CD4-positive, CD25-positive, alpha-beta regulatory T cell (primary cell): ENCODE measurements at places on chromosomes 4 and X.

DNA sequence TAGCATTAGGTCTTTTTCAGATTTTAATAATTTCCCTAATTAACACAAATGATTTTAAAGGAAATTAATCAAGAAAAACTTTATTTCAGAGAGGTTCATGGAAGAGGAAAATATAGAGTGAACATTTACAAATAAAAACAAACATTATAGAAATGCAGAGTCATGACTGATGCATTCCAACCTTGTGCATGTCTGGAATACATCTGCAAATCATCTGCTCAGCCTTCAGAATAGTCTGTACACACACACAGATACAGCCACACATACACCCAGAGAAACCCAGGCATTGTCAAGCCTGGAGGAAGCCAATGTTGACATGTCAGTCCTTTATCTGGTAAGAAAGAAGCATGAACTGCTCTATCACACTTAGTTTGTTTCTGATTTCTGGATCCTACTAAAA is 61.3 kb upstream of the NFKB1 start:
- no peak for DNase-seq

DNA sequence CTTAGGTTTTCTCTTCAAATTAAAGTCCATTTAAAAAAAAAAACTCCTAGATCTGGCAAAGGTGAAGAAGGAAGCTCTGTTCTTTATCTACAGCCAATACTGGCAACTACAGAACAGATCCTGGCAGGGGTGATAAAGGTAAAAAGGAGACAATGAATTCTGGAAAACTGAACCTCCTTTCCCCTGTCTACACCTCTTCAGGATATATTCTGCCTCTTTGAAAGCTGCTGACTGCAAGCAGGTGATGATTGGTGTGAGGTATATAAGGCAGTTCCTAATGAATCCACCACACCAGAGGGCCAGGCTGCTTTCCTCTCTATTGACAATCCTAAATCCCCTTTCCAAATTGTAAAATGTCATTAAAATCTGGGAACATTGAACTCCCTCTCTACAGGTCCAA is 370.1 kb downstream of the PPP3CA start:
- DNase-seq = no peak

DNA sequence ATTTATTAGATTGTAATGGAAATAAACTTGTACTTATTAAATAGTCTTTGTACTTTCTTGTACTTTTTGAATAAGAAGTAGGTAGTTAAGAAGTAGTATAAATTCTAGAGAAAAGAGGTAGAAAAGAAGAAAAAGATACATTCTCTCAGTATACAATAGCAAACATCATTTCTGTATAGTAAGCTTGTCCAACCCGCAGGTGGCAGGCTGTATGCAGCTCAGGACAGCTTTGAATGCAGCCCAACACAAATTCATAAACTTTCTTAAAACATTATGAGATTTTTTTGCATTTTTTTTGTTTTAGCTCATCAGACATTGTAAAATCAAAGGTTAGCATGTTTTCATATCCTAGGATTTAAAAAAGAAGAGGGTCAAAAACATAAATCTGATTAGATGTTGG is 441.6 kb downstream of the DTHD1 start:
- DNase-seq = no peak

- DNase-seq = no peak
Measured at GRCh38 chr4:133189147-133189517, 40.0 kb downstream of the PCDH10 start.

DNA sequence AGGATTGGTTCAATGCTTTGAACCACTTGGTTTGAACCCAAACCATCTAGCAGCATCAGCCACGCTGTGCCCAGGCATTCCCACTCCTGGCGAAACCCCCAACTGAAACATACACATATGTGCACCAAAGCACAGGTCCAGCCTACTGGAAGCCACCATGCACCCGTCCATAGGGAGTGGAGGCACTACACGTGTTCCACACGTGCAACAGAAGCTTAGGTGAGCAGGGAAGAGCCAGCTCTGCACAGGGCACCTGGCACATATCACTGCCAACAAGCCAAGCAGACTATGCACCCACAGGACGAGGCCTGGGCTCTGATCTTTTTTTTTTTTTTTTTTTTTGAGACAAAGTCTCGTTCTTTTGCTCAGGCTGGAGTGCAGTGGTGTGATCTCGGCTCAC is 66.3 kb upstream of the GPR78 start:
- no peak for DNase-seq

- DNase-seq = no peak
Measured at GRCh38 chrX:28960063-28960462, 372.8 kb downstream of the IL1RAPL1 start.

GRCh38 chr4:182530451-182530850 is 287.2 kb downstream of the TENM3 start:
- no peak for DNase-seq

GRCh38 chrX:94057385-94057784 is 383.4 kb downstream of the FAM133A start:
- no peak for DNase-seq

GRCh38 chr4:126558596-126558995 is 1074.2 kb upstream of the INTU start:
- DNase-seq = no peak

DNA sequence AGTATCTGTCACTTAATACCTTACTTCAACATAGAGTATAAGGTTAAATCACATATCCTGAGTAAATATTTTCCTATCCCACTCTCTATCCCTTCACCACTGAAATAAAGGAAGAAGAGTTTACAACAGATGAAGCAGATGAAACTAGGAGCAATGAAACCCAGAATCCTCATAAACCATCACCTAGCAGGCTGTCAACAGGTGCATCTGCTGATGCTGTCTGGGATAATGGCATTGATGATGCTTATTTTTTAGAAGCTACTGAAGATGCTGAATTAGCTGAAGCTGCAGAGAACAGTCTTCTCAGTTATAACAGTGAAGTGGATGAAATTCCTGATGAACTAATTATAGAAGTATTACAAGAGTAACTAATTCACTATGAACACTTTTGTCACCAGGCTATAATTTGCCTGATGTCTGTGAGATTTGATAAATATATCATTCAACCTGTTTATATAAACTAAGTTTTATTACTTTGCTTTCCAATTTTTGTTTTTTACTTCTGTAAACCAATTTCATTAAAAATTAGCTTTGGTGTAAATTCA is 39.4 kb downstream of the CENPU start:
- DNase-seq = no peak

- DNase-seq = no peak
Measured at GRCh38 chr4:86640469-86640868, 46.4 kb downstream of the PTPN13 start.

DNA sequence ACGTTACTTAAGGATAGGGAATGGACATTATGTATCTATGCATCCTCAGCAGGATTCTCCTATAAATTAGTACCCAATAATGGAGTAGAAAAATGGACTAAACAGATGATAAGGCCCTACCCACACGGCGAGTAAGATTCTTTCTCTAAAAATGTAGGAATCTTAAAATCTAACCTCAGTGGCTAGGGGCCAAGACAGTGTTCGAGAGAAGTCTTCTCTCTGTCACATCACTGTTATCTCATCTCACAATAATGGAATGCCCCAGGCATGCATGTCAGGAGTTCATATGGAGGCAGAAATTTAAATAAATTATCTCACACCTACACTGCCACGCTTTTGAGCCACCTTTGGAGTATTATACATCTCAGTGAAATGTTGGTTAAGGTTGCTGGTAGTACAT is 132.9 kb downstream of the LDB2 start:
- no peak for DNase-seq

DNA sequence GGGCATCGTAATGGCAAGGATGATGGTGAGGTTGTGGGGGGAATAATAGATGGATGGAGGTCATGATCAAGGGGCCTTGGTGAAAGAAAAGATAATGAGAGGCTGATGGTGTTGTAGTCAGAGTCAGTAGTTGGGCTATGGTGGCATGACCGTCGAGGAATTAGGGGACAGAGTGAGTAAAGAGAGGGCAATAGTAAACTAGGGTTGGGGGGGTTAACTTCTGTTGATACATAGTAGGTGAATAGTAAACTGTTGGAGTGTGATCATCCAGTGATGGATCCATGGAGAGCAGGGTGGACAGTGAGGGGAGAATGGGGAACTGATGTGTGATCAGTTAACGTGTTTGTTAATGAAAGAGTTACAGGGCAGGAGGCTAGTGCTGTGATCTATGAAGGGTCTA is 920 bp downstream of the FTSJ1 start:
- DNase-seq = no peak

GRCh38 chrX:125004799-125005198 is 314.9 kb upstream of the TEX13C start:
- no peak for DNase-seq

GRCh38 chr4:158785718-158786117 is 16.9 kb downstream of the FNIP2 start:
- DNase-seq = no peak

GRCh38 chr4:8287343-8288280 is 18.1 kb downstream of the HTRA3 start:
- no peak for DNase-seq

- no peak for DNase-seq
Measured at GRCh38 chr4:4388836-4389575, 2.1 kb downstream of the NSG1 start.

DNA sequence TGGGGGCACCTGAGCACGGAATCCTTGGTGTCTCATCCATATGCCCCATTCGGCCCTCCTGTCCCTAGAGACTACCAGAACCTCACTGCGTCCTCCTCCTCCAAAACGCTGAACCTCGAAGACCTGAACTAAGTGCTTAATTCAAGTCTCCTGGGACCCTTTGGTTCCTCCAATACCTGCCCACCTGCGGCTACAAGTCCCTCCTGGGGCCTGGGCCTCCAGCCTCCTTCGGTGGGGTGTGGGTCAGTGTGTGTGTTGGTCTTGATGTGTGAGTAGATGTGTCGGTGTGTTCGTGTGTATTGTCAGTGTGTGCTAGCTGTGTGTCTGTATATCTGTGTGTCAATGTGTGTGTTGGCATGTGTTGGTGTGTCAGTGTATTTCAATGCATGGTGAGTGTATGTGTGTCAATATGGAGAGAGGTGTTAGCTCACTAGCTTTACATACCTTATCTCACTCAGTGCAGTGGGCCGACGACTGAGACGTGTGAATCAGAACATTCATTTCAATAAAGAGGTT is 2.6 kb upstream of the SEPTIN6 start:
- no peak for DNase-seq

DNA sequence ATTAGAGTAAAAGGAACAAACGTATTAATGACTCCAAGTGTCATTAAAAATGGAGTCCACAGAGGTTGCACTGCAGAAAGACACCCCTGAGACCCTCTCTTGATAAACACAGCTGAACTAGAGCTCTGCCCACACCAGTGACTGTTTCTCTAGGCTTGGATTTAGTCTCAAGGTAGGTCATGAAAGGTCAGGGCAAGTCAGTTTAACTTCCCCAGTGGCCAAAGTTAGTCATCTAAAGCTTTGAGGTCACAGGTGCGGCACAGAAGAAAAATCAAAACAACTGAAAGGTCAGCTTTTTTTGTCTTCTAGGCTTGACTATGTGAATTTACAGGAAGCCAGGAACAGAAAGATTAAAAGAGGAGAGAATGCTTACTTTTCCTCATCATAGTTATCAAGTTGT is 749.6 kb downstream of the RAB28 start:
- no peak for DNase-seq

- DNase-seq = no peak
Measured at GRCh38 chr4:141643557-141643956, 7.2 kb downstream of the IL15 start.

DNA sequence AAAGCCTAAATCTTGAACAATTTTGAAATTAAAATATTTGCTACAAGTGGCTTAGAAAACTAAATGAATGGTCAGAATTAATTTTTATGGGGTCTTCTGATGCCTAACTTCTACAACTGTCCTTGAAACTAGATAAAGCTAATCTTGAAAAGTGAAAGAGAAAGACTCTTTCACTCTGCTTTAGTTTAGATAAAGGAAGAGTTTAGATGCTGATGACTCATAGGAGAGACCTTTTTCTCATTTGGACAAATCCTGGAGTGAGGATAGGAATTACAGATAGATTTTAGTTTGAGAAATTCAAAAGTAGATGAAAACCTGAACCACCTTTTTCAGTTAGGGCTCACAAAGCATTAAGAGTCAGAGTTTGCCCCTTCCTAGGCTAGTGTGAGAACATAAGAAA is 342.3 kb upstream of the GRID2 start:
- DNase-seq = no peak

- DNase-seq = no peak
Measured at GRCh38 chr4:164802301-164802901, 48.5 kb downstream of the SMIM31 start.

- DNase-seq = no peak
Measured at GRCh38 chr4:186644311-186644638, 79.4 kb downstream of the FAT1 start.

DNA sequence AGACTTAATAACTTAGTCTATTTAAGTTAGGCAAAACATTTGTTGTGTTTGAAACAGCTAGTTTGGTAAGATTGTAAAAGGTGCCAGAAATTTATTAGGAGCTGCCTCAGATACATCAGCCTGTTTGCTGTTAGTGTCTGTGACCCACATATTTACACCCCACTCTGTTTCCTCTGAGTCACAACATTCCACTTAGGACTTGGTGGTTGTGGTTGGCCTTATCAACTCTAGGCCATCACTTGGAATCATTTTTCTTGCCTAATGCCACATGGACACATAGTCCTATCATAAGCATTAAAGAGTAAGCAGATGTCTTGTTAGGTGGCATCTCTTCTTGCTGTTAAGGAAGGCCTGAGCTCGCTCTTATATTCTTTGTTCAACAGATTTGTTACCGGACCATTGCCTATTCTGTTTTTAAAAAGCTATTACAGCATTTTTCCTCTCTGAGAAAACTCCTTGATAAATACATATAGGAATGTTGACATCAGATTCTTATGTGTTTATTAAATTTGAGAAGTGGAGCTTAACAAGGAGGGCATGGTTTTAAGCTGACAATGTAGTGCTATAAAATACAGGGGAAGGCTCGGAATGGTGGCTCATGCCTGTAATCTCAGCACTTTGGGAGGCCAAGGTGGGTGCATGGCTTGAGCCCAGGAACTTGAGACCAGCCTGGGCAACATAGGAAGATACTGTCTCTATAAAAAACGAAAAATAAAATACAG is 51.2 kb upstream of the PGRMC2 start:
- DNase-seq = no peak

DNA sequence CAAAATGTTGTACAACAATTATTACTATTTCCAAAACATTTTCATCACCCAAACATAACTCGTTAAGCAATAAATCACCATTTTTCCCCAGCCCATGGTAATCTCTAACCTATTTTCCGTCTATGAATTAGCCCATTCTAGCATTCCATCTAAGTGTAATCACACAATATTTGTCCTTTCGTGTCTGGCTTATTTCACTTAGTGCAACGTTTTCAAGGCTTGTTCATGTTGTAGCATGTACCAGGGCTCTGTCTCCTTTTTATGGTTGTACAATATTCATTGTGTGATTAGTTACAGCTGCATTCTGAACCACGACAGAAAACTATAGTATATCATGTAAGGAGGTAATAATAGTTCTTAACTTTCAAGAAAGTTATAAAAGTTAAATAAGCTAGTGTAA is 656.0 kb upstream of the HS3ST1 start:
- DNase-seq = no peak

- DNase-seq = no peak
Measured at GRCh38 chr4:170079981-170080380, 9.8 kb downstream of the AADAT start.

- no peak for DNase-seq
Measured at GRCh38 chr4:147340111-147340510, 140.8 kb upstream of the EDNRA start.
